ENCODE measurements at places on chromosomes 1 and 21.

GRCh38 chr1:186413319-186413718, 37.7 kb downstream of the ODR4 start:
- DNase-seq: no peak

GRCh38 chr1:48776393-48777218, at the start of gene BEND5:
Gene BEND5, minus strand, starts transcription at chr1:48776891. Its CDS starts 60 bp downstream, at chr1:48776831.
- peak; percentile 14 for DNase-seq

- DNase-seq: no peak
Observed at GRCh38 chr1:157653494-157653873, 47.1 kb downstream of the FCRL3 start.

DNA sequence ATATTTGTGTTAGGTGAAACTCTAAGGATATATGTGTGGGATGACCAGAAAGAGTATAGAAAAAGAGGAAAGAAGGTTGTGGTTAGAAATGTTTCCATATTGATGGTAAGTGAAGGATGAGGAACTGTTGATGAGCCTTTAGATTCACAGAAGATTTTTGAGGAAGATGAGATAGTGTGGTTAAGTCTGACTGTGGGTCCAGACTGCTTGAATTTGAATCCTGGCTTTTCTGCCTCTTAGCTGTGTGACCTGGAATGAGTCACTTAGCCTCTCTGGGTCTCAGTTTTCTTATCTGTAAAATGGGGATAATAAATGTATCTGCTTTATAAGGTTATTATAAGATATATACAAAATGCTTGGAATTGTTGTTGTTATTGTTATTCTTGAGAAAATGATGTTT, 27.5 kb downstream of the RGL1 start:
- no peak for DNase-seq

DNA sequence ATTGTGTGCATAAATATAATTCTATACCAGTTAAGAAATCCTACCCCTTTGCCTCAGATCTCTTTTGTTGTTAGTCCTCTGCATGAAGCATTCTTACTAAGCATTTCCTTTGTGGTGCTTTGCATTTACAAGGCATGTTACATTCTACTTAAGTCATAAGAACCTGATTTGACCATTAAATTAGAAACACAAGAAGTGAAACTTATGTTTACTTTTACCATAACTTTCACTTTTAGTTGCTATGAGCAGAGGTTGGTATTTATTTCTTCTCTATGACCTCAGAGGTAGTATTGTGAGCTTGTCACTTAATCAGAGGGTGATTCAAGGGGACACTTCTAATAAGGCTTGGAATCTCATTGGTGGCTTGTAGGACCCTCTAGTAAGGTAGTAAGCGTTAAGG, 9.0 kb downstream of the FAM20B start:
- DNase-seq: no peak

- DNase-seq: no peak
Observed at GRCh38 chr1:48175116-48175515, 47.4 kb upstream of the SLC5A9 start.

DNA sequence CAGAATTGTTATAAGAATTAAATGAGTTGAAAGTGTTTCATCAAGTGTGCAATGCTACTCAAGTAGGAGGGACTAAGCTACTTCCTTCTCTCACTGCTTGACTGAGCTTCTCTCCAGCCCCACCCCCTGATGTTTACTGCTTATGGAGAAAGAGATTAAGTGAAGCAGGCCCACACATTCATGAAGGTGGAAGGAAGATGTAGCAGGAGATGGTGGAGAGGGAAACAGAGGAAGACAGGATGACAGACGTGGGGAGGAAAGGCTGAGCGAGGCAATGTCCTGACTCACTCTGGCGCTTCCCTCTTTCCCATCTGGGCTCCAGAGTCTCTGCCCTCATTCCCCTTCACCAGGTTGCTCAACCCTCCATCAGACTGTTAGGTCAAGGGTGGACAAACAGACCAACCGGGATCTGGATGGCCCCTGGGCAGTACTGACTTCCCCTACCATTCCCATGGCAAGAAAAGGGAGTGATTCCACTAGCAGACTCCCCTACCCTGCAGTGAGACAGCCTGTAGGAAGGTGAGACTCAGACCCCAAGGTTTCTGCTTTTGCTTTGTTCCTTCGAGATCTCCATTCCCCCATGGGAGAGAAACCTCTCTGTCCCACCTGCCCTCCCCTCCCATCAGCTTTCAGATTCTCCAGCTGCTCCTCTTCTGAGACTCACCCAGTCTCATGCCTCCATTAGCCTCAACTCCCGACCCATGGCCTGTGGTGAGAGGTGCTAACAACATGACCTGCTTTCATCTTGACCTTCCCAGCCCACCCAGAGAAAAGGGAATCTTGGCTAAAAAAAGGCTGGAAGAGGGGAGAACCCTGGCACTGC, 3.1 kb upstream of the ARHGEF2 start:
- DNase-seq: no peak

DNA sequence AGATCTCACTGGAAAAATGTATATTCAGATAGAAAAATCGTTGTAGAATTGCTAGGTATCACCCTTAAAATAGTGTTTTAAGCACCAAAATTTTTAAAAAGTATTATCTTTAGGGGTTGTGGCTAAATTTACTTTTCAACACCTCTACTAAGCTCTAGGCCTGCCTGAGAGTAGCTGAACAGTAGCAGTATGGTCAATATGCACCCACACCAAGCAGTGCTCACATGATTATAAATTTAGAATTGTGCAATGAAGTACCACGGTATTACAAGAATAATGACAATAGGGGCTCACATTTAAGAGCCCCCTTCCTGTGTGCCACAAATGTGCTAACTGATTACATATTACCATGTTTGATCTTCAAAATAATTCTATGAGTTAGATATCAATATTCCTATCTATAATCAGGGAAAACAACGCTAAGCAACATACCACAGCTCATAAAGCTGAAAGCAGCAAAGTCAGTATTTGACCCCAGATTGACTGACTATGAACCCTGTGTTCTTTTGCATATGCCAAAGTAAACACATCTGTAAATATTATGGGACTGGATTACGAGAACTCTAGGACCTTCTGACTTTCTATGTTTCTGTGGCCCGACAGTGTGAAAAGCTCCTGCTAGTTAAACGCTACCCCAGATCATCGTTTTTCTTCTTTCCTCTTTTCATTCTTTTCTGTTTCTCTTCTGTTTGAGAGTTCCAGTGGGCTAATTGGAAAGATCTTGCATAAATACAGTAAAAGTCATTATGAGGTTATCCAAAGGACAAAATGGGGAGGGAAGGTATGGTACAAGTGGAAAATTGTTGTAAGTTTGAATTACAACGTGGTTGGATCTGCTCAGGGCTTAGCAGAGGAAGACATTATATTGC, 201.1 kb upstream of the C1orf87 start:
- no peak for DNase-seq

DNA sequence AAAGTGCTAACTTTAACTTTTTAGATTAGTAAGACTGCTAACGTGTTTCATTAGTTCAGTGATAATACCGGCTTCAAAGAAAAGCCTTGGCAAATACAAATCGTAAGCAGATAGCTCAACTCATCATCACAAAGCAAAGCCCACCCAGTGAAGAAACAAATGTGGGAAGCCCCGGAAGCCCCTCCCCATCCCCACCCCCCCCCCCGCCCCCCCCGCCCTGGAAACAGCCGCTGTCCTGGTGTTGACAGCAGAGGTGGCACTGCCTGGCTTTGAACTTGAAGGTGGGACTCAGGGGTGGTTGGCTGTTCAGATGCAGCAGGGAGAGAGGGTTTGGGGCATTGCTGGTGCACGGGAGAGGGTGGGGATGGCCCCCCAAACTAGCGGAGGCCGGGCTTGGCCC, 14.1 kb downstream of the PDXK start:
- no peak for DNase-seq

- peak; percentile 53 for DNase-seq
Observed at GRCh38 chr1:11806307-11806936, 431 bp downstream of the CLCN6 start.

Data from 8988T (cell line).